ENCODE measurements at places on chromosomes 12 and 14. TPM values are rescaled to one million over a fixed set of nuclear protein-coding genes. Genes with fewer than 3 reads are reported as not detected.

DNA sequence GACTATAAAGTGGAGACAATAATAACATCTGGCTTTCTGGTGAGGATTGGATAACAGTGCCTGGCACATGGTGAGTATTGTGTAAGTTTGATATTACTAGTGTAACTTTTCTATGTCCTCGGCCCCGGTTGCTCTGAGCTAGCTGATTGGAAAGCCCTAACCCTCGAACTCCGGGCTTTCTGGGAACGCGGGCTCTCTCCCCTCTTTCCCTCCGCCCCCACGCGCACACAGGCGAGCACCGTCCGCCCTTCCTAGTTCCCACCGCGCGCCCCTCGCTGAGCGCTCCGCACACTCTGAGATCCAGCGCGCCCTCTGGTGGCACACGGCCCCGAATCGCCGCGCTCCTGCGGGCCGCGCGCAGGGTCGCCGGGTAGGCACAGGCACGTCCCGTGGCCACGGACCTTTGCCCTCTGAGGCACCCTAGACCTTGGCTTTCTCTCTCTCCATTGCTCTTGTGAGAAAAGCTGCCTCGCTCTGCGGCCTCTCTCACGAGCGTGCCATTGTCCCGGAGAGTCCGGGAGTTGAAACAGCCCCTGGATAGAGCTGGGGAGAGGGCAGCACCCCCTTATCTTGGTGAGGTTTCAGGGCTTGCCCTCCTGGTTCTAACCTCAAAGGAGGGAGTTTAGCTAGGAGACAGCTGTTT is 23.2 kb upstream of the ESRRB start:
- H3K27ac ChIP-seq: no peak overlapping the region
- peak; percentile 61 for DNase-seq
- H3K4me1 ChIP-seq: peaks cover 3% of the 10 kb centered on the region

- peak; percentile 60 for DNase-seq
- no peaks in the 10 kb centered on the region for H3K27me3 ChIP-seq
These were observed 2.4 kb upstream of the NAB2 start for GRCh38 chr12:57086493-57087009.

- no peak for DNase-seq
- H3K4me1 ChIP-seq: no peaks in the 10 kb centered on the region
These were observed 716.7 kb upstream of the TMEM132C start for GRCh38 chr12:127550271-127550670.

GRCh38 chr14:68964300-68965093 is 14.6 kb downstream of the ACTN1 start:
- no peak for DNase-seq
- peaks cover 2% of the 10 kb centered on the region for H3K36me3 ChIP-seq
- H3K27me3 ChIP-seq: no peaks in the 10 kb centered on the region
- H3K27ac ChIP-seq: no peak overlapping the region
- no peak overlapping the region for H3K4me3 ChIP-seq

- DNase-seq: no peak
- H3K4me1 ChIP-seq: peaks cover 5% of the 10 kb centered on the region
- no peaks in the 10 kb centered on the region for H3K27me3 ChIP-seq
- H3K27ac ChIP-seq: no peak overlapping the region
- H3K36me3 ChIP-seq: no peaks in the 10 kb centered on the region
These were observed 131.2 kb downstream of the PPM1H start for GRCh38 chr12:62803756-62804155.

DNA sequence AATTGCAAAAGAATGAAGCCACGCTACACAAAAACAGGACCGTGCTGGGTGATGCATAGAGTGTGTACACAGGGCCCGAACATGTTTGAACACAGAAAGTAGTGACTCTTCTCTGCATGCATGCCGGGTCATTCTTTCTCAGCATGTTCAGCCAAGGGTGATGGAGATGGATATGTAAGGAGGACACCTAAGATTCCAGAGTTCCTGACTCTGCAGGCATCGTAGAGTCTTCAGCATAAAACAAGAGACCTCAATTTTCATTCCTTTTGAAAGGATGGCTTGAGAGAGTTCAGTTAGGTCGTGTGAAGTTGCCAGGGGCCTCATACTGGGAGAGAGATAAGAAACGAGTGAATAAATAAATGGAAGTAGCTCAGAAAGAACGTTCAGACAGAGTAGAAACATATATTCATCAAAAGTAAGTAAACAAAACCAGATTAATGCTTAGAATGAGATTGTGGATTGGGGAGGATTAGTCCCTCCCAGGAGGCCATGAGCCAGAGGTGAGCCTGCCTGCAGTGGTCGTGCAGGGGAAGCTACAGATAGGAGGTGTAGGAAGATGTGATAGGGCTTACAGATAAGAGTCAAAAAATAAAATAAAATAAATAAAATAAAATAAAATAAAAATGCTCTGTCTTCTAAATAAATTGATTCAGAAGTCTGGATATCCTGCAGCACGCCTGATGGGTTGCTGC is 27.6 kb upstream of the SEL1L start:
- peaks cover 2% of the 10 kb centered on the region for H3K27me3 ChIP-seq
- H3K4me3 ChIP-seq: no peak overlapping the region
- no peaks in the 10 kb centered on the region for H3K36me3 ChIP-seq
- H3K4me1 ChIP-seq: no peaks in the 10 kb centered on the region

GRCh38 chr12:49910331-49911212 is 6.9 kb upstream of the FAIM2 start:
- no peak overlapping the region for H3K4me3 ChIP-seq
- H3K36me3 ChIP-seq: no peaks in the 10 kb centered on the region
- DNase-seq: no peak
- H3K27me3 ChIP-seq: no peaks in the 10 kb centered on the region
- peaks cover 6% of the 10 kb centered on the region for H3K4me1 ChIP-seq
- H3K27ac ChIP-seq: no peak overlapping the region

- H3K27ac ChIP-seq: no peak overlapping the region
- no peak for DNase-seq
- peaks cover 38% of the 10 kb centered on the region for H3K4me1 ChIP-seq
- H3K27me3 ChIP-seq: peaks cover 2% of the 10 kb centered on the region
These were observed 939 bp downstream of the TGFB3 start for GRCh38 chr14:75980856-75981255.

- H3K27ac ChIP-seq: no peak overlapping the region
- H3K27me3 ChIP-seq: no peaks in the 10 kb centered on the region
These were observed 128.1 kb downstream of the MGST1 start for GRCh38 chr12:16475521-16475920.

Gene CLMN
- total RNA-seq: 0.97 TPM

- H3K4me3 ChIP-seq: no peak overlapping the region
- H3K27ac ChIP-seq: no peak overlapping the region
- H3K27me3 ChIP-seq: no peaks in the 10 kb centered on the region
These were observed 88.5 kb downstream of the TSPAN8 start for GRCh38 chr12:71069311-71069710.

DNA sequence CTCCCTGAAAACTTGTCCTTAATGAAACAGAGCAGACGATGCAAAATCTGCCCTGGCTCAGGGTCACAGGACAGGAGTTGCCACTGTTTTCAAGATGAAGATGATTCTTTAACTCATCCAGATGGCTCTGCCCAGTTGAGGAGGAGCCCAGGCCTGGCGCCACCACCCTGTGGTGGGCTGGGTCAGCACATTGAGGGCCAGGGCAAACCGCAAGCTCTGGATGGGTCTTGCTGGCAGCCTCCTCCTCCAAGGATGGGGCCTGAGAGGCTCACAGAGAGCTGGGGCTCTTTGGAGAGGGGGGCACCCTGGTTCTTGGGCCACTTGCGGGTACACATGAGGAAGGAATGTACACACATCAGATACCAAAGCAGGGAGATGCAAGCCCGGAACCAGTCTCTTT is 158.2 kb downstream of the NUAK1 start:
- H3K36me3 ChIP-seq: no peaks in the 10 kb centered on the region
- no peaks in the 10 kb centered on the region for H3K27me3 ChIP-seq
- H3K4me3 ChIP-seq: no peak overlapping the region
- no peak for DNase-seq
- H3K4me1 ChIP-seq: no peaks in the 10 kb centered on the region

- no peak overlapping the region for H3K27ac ChIP-seq
- peaks cover 24% of the 10 kb centered on the region for H3K4me1 ChIP-seq
- no peak for DNase-seq
- H3K4me3 ChIP-seq: no peak overlapping the region
- no peaks in the 10 kb centered on the region for H3K27me3 ChIP-seq
These were observed 18.0 kb downstream of the OR10P1 start for GRCh38 chr12:55654511-55655214.

GRCh38 chr14:69263771-69264170 is 3.8 kb downstream of the GALNT16 start:
- H3K4me1 ChIP-seq: peaks cover 4% of the 10 kb centered on the region
- no peak for DNase-seq
- H3K27ac ChIP-seq: no peak overlapping the region
- H3K27me3 ChIP-seq: peaks cover 37% of the 10 kb centered on the region
- H3K4me3 ChIP-seq: no peak overlapping the region

- H3K27me3 ChIP-seq: no peaks in the 10 kb centered on the region
- no peak overlapping the region for H3K4me3 ChIP-seq
- no peak overlapping the region for H3K27ac ChIP-seq
- no peak for DNase-seq
These were observed 177.3 kb upstream of the BMP4 start for GRCh38 chr14:54133896-54134295.

GRCh38 chr14:73619524-73619923 is 7.2 kb downstream of the ACOT6 start:
- H3K4me3 ChIP-seq: no peak overlapping the region
- H3K4me1 ChIP-seq: no peaks in the 10 kb centered on the region
- DNase-seq: no peak
- no peaks in the 10 kb centered on the region for H3K36me3 ChIP-seq
- no peak overlapping the region for H3K27ac ChIP-seq

DNA sequence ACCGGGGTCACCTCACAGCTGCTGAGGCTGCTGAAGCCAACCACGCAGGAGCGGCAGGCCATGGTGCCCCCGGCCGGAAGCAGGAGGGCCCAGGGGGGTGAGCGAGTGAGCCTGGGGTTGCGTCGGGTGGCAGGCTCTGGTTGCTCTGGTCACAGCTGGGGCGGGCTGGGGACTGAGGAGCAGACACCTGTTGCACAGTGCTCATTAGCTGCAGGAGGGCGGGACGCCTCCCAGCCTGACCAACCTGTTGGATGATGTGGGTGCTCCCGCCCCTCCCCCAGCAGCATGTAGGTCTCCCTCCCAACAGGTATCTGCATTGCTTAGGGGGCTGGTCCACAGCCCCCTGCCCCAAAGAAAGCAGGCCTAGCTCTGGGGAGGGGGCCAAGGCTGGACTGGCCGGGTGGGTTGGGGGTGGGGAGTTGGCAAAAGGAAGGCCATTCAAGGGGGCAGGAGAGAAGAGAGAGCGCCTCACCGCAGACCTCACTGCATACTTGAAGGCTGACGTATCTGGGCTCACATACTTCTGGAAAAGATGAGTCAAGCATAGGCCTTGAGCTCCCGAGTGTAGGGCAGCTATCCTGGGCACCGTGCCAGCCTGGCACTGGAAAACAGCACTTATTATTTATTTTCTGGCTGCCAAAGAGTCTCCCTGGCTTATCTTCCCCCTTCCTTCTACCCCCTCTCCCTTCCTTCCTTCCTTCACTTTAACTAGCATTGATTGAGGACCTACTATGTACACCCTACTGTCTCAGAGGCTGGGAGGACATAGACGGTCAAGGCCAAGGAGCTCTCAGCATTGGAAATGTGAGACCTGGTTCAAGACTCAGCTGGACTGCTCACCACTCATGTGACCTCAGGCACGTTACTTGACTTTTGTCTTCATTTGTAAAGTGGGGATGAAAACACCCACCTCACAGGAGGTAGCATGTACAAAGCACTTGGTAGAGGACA is at the start of gene KRT80:
Gene KRT80 (minus strand): TSS at position 174 of the 951 bp plus-strand sequence. CDS start 112 bp downstream, at position 62.
- peak; percentile 65 for DNase-seq
- H3K27ac ChIP-seq: no peak within 1 kb of the TSS
- H3K4me1 ChIP-seq: peaks cover 9% of the 10 kb centered on the region
- peaks cover 3% of the 10 kb centered on the region for H3K27me3 ChIP-seq

DNA sequence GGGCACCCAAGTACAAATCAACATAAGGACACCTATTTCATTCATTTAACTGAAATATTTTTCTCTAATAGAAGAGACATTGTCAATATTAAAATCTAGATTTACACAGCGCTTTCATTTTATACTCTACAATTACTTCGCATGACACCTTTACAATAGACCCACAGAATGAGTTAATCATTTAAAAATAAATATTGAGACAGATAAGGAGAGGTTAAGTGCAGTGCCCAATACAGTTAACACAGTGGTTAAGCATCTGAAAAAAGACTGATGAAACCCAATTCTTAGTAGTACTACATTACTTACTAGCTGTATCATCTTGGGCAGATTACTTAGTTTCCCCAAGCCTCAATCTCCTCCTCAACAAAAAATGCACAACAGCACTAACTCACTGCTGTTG is 116.2 kb downstream of the DENND5B start:
- H3K4me1 ChIP-seq: no peaks in the 10 kb centered on the region
- no peaks in the 10 kb centered on the region for H3K36me3 ChIP-seq
- peaks cover 2% of the 10 kb centered on the region for H3K27me3 ChIP-seq
- no peak overlapping the region for H3K27ac ChIP-seq
- H3K4me3 ChIP-seq: no peak overlapping the region

DNA sequence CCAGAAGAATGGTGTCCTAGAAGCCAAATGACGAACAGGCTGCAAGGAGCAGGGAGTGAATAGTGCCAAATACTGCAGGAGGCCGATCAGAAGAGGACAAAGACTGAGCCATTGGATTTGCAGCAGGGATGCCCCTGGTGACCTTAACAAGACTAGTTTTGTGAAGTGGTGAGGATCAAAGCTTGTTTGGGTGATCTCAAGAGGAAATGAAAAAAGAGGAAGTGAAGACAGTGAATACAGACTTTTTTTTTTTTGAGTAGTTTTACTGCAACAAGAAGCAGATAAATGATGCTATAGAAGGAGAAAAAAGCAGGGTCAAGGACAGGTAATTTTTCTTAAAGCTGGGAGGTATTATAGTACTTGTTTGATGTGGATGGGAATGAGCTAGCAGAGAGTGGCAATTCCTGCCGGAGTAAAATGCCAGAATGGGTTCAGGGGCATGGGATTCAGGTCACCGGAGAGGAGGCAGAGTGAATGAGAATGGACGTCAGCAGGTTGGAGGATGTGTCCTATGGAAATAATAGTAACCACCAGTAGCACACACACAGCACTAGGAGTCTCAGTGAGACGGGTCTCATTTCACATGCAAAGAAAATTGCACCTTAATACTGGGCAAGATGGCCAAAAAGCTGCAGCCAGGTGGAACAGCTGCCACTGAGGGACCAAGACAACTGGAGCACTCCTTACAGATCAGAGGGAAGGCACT is 345.8 kb upstream of the CCDC196 start:
- H3K4me1 ChIP-seq: no peaks in the 10 kb centered on the region
- H3K27ac ChIP-seq: no peak overlapping the region
- no peak for DNase-seq

Gene KRT2
- total RNA-seq: not detected

GRCh38 chr14:33948869-33949408 is 1.9 kb downstream of the EGLN3 start:
- peak overlapping the region; percentile 4 for H3K4me3 ChIP-seq
- peaks cover 35% of the 10 kb centered on the region for H3K27me3 ChIP-seq
- H3K27ac ChIP-seq: no peak overlapping the region
- no peaks in the 10 kb centered on the region for H3K36me3 ChIP-seq

- peaks cover 8% of the 10 kb centered on the region for H3K4me1 ChIP-seq
- no peak for DNase-seq
- no peak overlapping the region for H3K4me3 ChIP-seq
- H3K27ac ChIP-seq: no peak overlapping the region
- no peaks in the 10 kb centered on the region for H3K27me3 ChIP-seq
These were observed 52.8 kb downstream of the SLC38A6 start for GRCh38 chr14:61033855-61034254.

Data from activated CD4-positive, alpha-beta memory T cell treated with anti-CD3 and anti-CD28 coated beads for 36 hours (primary cell).